ENCODE measurements at places on chromosomes 7 and 10.

- DNase-seq, result no peak
Observed at GRCh38 chr7:118312966-118313365, 88.5 kb downstream of the ANKRD7 start.

DNA sequence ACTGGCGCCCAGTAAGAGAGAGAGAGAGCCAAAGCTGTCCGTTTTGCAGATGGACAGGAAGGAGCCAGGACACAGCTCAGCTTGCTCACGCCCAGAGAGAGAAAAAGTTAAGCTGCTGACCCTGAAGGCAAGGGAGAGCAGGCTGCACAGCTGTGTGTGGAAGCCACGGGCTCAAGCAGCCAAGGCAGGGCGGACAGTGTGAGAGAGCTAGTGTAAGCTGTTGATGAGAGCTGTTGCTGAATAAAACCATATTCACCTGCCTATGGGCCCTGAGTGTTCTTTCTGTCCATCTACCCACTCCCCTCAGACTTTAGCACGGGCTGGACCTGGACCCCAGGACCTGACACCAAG is 5.4 kb downstream of the INMT start:
- no peak for DNase-seq

GRCh38 chr7:1015196-1016121 is 28.9 kb upstream of the GPR146 start:
- no peak for DNase-seq

DNA sequence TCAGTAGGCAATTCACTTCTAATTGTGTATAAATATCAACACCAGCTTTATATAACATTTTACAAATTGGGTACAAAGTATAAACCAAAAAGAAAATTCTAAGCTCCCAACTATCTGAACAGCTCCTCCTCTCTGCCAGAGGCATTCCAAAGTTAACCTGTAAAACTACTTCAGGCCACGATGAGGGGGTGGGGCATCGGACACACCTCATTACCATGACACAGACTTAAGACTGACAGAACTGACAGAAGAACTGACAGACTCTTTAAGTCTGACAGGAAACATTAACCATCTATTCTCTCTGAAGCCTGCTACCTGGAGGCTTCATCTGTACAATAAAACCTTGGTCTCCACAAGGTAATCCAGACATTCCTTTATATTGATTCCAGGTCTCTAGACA is 12.3 kb downstream of the ESYT2 start:
- no peak for DNase-seq

- DNase-seq, result no peak
Observed at GRCh38 chr10:115022733-115023132, 70.4 kb upstream of the ATRNL1 start.

GRCh38 chr7:876972-877311 is 588 bp downstream of the GET4 start:
- DNase-seq, result no peak

DNA sequence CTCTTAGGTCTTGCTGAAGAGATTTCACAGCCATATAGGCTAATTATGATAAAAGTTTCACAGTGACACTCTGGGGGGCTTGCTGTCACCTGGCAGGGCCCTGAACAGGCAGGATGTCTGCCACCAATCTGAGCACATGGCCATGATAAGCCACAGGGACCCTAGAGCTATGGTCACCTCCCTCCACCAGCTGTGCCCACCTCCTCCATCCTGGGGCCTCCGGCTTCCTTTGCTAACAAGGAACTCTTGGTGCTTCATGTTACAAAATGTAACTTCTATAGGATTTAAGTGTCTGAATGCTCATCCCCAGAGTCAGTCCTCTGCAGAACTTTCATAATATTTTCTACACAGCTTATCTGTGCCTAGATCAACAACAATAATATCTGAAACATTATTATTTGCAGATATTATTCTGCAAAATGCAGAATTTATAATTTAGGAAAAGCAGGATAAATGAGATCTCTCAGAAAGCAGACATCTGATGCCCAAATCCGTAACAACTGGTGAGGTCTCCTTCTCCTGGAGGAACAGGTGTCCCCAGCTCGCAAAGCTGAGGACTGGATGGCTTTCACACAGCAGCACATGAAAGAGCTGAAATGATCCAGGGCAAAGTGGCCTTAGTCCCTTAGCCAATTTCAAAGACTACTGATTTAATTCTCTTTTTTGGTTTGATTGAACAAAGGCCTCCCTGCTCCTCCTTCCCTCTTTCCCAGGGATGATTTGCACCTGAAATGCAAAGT is 287.0 kb upstream of the AOAH start:
- no peak for DNase-seq

DNA sequence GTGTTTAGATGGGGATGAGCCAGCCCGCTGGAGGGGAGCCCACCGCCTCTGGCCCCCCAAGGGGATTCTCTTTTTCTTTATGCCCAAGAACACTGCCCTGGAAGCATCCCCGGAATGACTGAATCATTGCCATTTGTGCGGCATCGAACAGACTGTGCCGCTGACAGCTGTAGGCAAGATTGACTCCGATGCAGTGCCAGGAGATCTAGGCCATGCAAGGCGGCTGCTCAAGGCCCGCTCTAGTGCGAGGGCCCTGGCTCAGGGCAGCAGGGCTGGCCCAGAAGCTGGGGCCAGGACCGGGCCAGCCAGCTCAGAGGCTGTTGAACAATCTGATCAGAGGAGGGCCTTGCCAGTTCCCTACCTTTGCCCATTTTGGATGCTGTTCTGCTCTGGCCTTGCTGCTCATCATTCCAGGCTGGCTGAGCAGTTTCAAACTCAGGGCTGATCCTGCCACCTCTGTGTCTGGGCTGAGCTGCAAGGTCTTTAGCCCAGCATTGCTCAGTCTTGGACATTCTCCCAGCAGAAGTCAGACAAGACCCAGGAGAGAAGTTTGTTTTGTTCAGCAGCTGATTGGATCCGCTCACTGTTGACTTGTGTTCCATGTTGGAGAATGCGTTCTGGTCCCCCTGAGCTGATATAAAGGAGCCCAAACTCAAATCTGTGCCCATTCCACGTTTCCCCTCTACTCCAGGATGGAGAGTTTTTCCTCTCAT is 485.3 kb upstream of the GALNT17 start:
- no peak for DNase-seq

DNA sequence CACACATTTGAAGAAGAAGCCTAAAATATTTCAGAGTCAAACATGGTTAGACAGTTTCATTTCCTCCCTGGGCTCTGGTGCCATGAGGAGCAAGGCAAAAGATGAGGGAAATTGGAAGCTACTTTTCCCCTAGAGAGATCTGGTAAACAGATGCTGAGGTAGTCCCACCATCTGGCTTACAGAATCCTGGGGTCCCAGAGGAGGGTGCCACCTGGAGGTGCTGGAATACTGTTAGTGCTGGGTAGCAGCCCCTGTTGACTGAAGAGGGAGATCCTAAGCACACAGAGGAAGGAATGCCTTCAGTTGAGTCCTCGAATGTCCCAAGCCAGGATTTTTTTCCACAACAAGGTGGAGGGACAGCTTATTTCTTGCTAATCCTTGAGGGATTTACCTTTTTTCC is 160.1 kb downstream of the FZD1 start:
- DNase-seq, result no peak

DNA sequence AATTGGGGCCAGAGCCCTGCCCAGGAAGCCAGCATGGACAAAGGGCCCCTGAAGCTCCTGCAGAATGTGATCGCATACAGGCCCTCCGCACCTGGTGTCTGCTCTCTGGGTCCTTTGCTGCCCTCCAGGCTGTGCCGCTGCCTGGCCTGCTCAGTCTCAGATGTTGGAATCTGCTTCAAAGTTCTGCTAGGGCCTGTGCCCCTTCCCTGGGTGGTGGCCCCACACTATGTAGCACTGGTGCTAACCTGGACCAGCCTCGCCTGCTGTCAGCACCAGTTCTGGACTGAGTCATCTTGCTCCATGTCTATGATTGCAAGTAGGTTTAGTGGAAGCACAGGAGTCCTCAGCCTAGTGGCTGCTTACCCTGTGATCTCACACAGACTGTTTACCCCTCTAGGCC is 6.3 kb downstream of the MAT1A start:
- no peak for DNase-seq

- no peak for DNase-seq
Observed at GRCh38 chr7:95886501-95887090, 114.2 kb downstream of the DYNC1I1 start.

- DNase-seq, result no peak
Observed at GRCh38 chr7:95549818-95550529, 46.3 kb downstream of the PDK4 start.

DNA sequence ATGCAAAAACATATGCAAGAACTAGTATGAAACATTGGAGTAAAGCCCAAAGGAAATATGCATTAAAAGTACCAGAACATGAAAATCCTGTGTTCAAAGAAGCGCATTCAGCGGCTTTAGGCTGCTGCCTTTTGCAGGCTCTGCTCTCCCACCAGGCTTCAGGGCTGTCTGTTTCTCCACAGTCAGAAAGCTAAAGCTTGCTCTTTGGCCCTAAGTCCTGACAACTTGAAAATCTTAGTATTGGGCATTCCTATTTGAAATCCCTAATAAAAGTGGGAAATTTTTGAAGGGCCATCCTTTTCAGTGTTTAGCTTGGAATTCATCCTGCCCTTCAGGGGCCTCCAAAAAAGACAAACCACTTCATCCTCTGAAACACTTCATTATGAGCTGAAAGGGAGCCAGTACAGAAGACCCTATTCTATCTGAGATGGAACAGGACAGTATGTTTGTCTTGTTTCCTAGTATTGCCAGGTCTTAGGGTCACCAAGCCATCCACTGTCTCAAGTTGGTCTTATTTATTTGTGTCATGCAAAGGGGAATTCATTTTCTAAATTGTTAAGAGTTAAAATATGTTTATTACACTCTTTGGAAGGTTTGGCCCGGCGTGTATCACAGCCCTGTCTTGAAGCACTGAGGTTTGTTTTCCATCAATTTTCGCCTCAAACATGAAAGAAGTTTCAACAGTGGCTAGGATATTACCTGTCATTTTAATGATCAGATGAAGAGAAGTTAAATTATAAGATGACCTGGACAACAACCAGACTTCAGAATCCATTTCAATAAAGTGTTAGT is 326.3 kb upstream of the BMPER start:
- no peak for DNase-seq

GRCh38 chr7:127375631-127376030 is 16.9 kb downstream of the ZNF800 start:
- no peak for DNase-seq
